Endodermal cell (in vitro differentiated cells): ENCODE measurements at places on chromosomes 1 and 21.

GRCh38 chr1:55146781-55147180 lies 68.4 kb downstream of the USP24 start:
- H3K36me3 ChIP-seq: peaks cover 95% of the 10 kb centered on the region
- no peak overlapping the region for H3K4me3 ChIP-seq
- DNase-seq: no peak
- no peaks in the 10 kb centered on the region for H3K4me1 ChIP-seq
- no peaks in the 10 kb centered on the region for H3K27me3 ChIP-seq

- H3K36me3 ChIP-seq: no peaks in the 10 kb centered on the region
- H3K27me3 ChIP-seq: no peaks in the 10 kb centered on the region
- no peak overlapping the region for H3K4me3 ChIP-seq
- H3K4me1 ChIP-seq: no peaks in the 10 kb centered on the region
- DNase-seq: peak; percentile 6
These were observed 54.2 kb downstream of the SLC37A1 start for GRCh38 chr21:42567861-42568260.

DNA sequence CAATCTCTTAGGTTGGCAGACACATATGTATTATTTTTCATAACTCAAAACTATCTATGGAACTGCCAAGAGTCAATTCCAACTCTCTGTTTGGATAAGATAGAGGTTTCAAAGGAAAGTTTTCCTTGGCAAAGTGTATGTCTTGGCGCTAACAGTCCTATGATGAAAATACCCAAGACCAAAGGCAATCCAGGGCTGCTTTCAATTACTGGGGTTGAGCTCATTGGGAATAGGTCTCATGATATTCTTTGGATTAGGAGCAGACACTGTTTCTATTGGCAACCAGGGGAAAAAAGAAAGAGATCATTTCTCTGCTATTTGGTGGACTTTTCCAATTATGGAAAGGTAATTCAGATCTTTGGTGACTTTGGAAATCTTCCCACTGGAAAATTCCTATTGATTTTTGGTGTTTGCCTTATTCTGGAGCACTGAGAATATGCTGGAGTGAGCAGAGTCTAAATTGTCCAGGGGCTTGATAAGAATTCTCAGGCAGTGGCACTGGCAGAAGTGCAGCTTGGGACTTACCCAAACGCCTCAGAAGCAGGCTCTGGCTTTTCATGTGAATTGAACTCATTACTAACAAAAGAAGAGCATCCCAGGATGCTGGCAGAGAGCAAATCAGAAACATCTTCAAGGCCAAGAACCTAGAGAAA lies 20.4 kb upstream of the PLXNA2 start:
- no peaks in the 10 kb centered on the region for H3K27me3 ChIP-seq
- DNase-seq: no peak
- H3K4me3 ChIP-seq: no peak overlapping the region
- peaks cover 10% of the 10 kb centered on the region for H3K36me3 ChIP-seq

GRCh38 chr1:75795703-75796193 lies 934 bp upstream of the MSH4 start:
- DNase-seq: peak; percentile 47
- H3K27ac ChIP-seq: no peak overlapping the region
- H3K27me3 ChIP-seq: no peaks in the 10 kb centered on the region

GRCh38 chr1:176051402-176051801 lies 155.7 kb downstream of the COP1 start:
- no peaks in the 10 kb centered on the region for H3K27me3 ChIP-seq
- peaks cover 14% of the 10 kb centered on the region for H3K36me3 ChIP-seq
- no peak for DNase-seq
- H3K4me3 ChIP-seq: no peak overlapping the region
- H3K27ac ChIP-seq: no peak overlapping the region
- H3K4me1 ChIP-seq: no peaks in the 10 kb centered on the region

DNA sequence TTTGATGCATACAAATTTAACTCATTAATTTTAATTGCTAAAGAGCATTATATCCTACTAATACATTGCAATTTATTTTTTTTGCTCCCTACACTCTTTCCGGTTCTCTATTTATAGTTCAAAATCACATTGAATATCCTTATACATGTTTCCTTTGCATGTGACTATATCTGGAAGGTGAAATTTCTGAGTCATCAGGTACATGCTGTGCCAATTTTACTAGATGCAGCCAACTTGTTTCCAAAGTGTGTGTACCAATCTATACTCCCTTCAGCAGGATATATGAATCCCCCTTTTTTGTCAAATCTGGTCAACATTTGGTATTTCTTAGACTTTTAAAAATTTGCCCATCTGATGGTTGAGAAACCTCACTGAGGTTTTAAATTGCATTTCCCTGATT lies 602.9 kb upstream of the CAMK1G start:
- no peak for DNase-seq
- no peaks in the 10 kb centered on the region for H3K27me3 ChIP-seq
- H3K36me3 ChIP-seq: no peaks in the 10 kb centered on the region
- no peaks in the 10 kb centered on the region for H3K4me1 ChIP-seq

GRCh38 chr1:26787381-26787705 lies 407 bp upstream of the PIGV start:
- H3K27me3 ChIP-seq: no peaks in the 10 kb centered on the region
- no peak for DNase-seq
- H3K4me1 ChIP-seq: peaks cover 39% of the 10 kb centered on the region
- H3K27ac ChIP-seq: peak overlapping the region; percentile 88
- H3K36me3 ChIP-seq: peaks cover 14% of the 10 kb centered on the region
- peak overlapping the region; percentile 88 for H3K4me3 ChIP-seq

DNA sequence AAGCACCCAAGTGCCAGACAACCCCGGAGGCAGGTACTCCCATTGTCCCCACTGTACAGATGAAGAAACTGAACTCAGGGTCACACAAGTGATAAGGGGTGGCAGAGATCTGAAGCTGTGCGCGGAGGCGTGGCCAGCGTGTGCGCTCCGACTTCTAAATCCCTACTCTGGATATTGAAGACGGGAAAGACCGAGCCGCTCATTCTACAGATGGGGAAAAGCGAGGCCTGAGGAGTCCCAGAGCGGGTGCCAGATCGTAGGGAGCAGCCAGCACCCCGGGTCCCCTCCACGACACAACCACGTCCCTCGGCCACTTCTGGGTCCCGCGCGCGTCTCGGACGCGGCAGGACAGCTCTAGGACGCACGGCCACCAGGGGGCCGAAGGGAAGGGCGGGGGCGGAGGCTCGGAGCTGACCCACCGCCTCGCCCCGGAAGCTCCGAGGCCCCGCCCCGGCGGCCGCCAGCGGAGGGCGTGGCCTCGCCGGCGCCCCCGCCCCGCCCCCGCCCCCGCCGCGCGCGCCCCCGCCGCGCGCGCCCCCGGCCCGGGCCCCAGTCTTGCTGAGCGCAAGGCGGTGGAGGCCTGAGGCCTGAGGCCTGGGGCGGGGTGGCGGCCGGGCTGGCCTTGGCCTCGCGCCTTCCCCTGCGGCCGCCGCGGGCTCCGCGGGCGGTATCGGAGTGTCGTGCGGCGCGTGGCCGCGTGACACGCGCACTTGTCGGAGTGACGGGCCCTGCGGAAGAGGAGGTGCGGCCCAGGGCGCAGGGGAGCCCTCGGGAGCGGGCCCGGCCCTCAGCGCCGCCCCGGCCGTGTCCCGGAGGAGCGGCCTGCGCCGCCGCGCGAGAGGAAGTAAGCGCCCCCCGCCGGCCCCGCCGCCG lies at the start of gene H6PD:
H6PD (plus strand) TSS at position 552 of the 873 bp plus-strand sequence. CDS start 10,161 bp downstream, outside the sequence.
- no peaks in the 10 kb centered on the region for H3K36me3 ChIP-seq
- H3K4me1 ChIP-seq: no peaks in the 10 kb centered on the region
- H3K27me3 ChIP-seq: no peaks in the 10 kb centered on the region
- DNase-seq: peak; percentile 93
- H3K27ac ChIP-seq: peak within 1 kb of the TSS; percentile 60
